ENCODE measurements at places on chromosomes 16 and 17.

- DNase-seq = no peak
Observed at GRCh38 chr16:49469930-49470451, 96.4 kb downstream of the C16orf78 start.

DNA sequence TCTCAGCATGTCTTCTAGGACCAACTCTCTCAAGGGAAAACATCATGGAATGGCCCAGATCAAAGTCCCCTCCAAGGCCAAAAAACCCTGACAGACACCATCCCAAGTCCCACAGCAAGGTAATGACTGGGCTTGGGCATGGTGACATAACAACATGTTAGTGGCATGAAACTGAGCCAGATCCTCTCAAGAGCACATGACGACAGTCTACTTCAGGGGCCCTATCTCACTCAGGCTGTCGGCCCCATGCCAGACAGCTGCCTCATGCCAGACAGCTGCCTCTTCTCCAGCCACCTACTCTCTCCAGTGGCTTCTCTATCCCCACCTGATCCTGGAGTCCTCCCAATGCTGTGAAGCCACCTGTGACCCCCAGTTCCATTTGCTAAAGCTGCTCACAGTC lies 18.4 kb downstream of the HSD11B2 start:
- no peak for DNase-seq

DNA sequence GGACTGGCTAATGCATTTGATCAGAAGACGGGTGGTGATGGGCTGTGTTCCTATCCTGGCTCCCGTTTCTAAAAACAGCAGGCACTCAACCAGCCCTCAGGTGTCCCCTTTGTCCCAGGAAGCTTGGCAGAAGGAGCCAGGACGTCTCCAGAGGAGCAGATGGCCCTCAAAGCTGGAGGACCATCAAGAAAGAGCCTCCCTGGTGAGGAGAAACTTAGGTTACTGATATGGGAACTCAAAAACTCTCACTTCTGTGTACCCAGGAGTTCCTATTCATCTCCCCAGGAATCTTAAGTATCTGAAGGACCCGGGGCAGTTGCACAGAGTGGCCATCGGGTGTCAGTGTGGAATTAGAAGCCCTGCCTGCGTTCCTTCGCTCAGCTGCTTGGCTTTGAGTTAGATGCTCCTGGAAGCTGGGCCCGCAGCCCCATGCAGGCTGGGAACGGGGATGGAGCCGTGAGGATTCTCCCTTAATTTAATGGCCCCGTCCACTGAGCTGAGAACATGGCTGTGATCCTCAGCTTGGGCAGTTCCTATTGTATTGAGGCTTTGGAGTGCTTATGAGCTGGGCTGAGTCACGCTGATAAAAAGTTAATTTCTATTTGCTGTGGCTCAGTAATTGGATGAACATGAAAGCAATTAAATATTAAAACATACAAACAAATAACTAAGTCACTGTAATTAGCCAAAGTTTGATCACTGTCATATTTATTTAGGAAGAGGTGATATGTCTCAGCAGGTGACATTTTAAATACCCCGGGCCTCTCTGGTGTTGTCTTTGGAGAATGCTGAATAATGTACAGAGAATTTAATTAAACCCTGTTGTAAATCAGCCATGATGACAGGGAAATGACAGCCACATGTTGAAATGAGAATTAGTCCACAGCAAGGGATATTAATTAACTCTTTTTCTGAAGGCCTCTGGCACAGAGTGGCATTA lies 402.1 kb downstream of the SEC14L1 start:
- peak; percentile 24 for DNase-seq

- DNase-seq = no peak
Observed at GRCh38 chr17:81488276-81488860, 24.2 kb downstream of the ACTG1 start.

DNA sequence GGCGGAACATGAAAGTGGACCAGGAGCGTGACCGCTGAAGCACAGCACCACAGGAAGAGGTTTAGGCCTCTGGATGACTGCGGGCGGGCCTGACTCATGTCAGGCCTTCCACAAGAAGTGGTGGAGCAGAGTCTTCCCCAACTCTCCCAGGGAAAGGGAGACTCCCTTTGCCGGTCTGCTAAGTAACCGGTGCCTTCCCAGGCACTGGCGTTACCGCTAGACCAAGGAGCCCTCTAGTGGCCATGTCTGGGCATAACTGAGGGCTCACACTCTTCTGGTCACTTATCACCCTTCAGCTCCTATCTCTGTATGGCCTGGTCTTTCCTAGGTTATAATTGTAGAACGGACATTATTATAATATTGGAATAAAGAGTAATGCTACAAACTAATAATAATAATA lies 1931.9 kb downstream of the TP53TG3F start:
- no peak for DNase-seq

DNA sequence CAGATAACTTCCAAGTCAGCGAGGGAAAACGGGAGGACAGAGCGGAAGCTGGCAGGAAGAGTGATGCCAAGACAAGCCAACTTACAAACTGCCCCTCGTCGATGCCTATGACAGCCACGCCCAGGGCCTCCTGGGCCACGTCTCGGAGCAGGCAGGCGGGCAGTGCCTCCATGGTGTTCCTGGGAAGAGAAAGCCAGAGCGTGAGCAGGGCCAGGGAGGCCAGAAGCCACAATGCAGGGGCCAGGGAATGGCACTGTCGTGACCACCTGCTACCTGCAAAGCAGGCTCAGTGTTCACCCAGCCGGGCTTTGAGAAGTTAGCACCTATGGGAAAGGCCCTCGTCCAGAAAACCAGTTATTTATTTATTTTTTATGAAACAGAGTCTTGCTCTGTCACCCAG lies 4.3 kb downstream of the TK1 start:
- no peak for DNase-seq

GRCh38 chr16:89924297-89924924 lies 1.3 kb downstream of the TUBB3 start:
- DNase-seq = no peak

- DNase-seq = no peak
Observed at GRCh38 chr17:17176341-17176740, 29.8 kb downstream of the PLD6 start.

DNA sequence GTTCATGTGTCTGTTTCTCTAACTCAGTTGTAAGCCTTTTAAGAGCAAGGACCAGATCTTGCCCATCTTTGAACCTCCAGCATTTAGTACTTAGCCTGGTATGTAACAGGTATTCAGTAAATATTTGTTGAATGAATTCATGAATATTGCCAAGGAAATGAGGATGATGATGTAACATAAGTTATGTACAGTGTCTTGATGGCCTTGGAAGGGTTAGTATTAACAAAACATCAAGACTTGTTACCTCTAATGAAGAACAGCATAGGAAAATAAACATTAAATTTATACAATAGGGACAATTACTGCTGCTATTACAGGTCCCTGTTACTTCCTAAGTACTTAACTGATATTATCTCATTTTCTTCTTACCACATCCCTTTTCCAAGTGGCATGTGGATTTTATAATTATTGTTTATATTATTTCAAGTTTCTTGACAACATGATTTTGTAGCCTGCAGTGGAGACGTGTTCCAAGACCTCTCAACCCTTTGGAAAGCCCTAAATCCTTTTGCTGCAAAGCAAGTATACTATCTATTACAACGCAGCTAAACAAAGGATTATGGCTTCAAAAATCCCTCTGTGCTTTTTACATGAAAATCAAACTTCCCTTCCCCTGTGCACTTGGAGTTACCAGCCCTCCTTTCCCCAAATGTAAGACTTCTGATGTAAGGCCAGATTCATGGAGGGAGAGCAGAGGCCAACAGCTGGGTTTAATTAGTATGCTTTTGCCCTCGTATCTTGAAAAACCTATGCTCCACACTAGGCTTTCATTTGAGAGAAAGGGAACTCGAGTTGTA lies 77.4 kb upstream of the SMIM36 start:
- no peak for DNase-seq

DNA sequence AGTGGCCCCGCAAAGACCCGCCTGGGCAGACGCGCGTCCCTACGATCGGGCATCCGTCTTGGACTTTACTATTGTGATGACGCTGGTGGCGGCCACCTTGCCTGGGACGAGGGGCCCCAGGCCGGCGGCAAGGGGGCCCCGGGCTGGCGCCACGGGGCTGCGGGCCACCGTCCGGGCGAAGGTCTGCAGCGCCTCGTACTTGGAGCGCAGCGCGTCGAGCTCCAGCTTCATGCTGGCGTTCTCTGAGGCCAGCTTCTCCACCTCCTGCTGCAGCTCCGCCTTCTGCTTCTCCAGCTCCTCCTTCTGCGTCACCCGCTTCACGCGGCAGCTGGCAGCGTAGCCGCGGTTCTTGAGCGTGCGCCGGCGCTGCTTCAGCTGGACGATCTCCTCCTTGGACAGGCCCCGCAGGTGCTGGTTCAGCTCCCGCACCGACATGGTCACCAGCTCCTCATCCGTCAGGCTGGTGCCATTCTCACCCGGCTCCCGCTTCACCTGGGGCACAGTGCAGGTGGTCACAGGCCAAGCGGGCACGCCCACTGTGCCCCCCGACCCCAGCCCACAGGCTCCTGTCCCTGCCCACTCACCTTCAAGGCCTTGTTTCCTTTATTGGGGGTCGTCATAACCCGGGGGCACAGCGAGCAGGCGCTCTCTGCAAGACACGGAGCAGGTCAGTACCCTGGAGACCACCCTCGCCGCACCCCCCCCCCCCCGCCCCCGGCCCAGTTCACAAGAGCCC lies 4.8 kb upstream of the SIRT7 start:
- no peak for DNase-seq

DNA sequence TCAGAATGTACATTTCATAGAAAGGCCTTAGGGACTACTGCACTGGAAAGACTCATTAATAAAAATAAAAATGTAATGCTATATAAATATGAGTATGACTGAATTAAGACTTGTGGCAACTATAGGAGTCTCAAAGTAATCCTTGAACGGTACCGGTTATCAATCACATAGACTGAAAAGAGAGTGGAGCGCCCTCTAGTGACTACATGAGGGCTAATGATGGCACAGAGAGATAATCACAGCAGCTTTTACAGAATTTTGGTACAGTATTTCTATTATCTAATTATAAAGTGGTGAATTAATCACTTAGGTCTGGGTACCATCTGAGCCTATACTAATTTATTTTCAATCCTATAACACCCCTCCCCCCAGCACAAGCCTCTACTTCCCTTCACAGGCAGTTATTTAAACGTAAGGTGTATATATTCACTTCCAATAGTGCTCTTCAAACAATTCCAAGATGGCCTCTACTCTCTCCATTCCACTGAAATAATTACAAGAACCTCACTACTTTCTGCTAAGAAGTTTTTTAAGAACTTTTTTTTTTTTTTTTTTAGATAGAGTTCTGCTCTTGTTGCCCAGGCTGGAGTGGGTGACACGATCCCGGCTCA lies 40.7 kb upstream of the ANKFY1 start:
- no peak for DNase-seq

GRCh38 chr17:83151442-83152226 lies 72.2 kb downstream of the METRNL start:
- peak; percentile 32 for DNase-seq
